ENCODE measurements at places on chromosomes 16 and 17. TPM values are rescaled to one million over a fixed set of nuclear protein-coding genes. Genes with fewer than 3 reads are reported as not detected.

TPSG1 gene
- total RNA-seq, result 3.4 TPM

- peak; percentile 59 for DNase-seq
Measured at GRCh38 chr16:48503779-48504178, 106.2 kb downstream of the N4BP1 start.

- peak; percentile 92 for DNase-seq
Measured at GRCh38 chr16:75265911-75266701, 14.7 kb upstream of the BCAR1 start.

GRCh38 chr16:79899716-79900115 lies 299.2 kb upstream of the MAF start:
- DNase-seq, result no peak

DNA sequence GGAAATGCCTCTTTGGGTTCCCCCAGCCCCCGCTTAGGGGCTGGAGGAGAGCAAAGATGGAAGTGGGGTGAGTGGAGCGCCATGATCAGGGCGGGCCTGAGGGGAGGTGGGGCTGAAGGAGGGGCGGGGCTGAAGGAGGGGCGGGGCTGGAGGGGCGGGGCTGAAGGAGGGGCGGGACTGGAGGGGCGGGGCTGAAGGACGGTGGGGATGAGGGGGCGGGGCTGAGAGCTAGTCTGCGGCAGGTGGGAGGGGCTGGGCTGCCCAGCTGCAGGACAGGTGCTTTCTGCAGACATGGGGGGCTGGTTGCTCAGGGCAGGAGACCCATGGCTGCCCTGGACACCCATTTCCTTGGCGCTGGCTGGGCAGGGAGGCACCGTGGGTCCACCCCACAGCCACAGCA lies 39.1 kb upstream of the PABPN1L start:
- no peak for DNase-seq

DNA sequence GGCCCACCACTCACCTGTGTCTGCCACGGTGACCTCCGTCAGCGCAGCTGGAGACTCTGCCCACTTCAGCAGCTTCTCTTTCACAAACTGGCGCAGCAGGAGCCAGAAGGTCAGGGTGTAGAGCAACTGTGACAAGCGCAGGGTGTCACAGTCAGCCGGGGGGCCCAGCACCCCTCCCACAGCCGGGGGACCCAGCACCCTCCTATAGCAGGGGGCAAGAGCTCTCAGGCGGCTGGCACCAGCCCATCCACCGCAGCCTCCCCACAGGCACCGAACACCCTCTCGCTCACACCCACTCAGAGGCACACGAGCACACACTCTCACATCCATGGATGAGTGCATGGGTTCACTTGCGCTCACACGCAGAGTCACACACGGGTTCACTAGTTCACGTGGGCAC lies 28.8 kb downstream of the CTU2 start:
- DNase-seq, result no peak

- DNase-seq, result peak; percentile 90
Measured at GRCh38 chr16:83826146-83826913, 18.6 kb downstream of the HSBP1 start.

DNA sequence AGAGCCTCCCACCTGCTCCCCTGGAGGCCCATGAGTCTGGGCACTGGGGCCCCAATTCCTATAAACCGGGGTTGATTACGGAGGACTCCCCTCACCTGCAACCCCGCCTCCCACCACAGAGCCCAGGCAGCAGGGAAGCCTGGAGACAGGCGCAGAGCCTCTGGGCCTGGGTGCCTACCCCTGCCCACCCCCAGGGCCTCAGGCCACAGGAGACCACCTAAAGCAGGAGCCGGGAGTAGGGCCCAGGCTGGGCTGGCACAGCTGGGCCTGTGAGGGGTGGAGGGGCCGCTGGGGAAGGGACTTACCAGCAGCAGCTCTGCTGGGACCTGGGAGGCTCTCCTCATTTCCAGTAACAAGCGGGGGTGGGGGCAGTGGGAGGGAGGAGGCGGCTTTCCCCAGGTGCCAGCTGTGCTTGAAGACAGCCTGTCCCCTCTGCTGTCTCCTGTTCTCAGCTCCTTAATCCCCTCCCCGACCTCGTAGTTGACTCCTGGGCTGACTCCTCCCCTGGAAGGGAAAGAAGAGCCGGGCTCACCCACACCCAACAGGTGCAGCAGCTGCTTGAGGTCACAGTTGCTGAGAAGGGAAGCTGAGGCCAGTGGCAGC lies 46.8 kb downstream of the TMEM235 start:
- peak; percentile 78 for DNase-seq

GRCh38 chr17:55757659-55758058 lies 6.8 kb downstream of the PCTP start:
- no peak for DNase-seq

DNA sequence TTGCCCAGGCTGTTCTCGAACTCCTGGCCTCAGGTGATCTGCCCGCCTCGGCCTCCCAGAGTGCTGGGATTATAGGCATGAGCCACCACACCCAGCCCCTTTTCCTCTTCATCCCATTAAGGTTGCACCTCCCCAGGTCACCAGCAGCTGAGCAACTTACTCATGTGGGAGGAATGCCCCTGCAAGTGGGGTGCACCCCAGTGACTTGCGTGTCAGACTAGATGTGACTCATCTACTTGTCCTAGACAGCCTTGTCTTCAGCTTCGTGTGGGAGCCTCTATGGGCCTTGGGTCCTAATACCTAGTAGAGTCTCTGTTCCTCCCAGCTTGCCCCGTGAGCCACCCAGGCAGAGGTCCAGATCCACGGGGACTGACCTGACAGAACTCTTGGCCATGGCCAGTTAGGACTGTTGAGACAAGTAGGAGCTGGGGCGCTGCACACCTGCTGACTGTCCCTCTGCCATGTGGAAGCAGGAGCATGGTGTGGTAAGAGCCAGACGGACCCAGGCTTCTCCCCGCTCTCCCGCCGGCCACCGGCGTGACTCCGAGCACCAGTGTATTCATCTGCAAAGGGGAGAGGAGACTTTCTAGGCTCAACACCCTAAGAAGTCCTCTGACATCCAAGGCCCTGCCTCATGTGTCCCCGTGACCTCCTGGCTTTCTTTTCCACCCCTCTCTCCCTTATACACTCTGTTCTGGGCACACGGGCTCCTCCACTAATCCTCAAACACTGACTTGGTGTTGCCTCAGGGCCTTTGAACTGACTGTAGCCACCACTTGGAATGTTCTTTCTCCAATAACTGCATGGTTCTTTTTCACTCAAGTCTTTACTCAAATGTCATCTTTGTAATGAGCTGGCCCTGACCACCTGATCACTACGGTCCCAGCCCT lies 11.6 kb upstream of the CBX4 start:
- DNase-seq, result no peak

DNA sequence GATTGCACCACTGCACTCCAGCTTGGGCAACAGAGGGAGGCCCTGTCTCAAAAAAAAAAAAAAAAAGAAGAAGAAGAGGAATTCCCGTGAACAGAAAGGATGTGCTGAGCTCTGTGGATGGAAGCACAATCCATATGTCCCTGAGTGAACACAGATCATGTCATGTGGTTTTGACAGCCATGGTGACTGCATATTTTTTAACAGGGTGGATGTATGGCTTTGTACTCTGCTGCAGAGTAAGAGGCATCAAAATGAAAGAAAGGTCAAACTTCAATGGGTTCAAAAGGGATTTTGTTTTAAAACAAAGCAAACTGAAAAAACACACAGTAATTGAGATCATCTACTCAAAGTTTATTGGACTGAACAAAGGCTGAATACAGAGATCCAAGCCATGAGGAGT lies 31.5 kb downstream of the MXRA7 start:
- no peak for DNase-seq

DNA sequence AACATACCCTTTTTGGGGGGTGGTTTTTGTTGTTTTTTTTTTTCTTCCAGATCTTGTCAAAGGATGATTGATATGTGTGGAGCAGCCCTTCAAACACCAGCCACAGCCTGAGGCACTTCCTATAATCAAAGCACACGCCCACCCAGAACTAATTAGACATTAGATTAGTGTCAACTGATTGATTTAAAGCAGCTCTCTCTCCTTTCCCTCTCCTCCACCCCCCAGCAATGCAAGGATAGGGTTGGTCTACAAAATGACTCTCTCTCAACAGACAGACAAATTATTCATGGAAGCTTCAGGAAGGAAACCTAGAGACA lies 250.3 kb upstream of the SOX9 start:
- DNase-seq, result no peak

- DNase-seq, result peak; percentile 69
Measured at GRCh38 chr16:79071424-79071823, 529.1 kb downstream of the MAF start.

GRCh38 chr17:15884731-15885130 lies 60.2 kb upstream of the ADORA2B start:
- no peak for DNase-seq

TMEM219 gene
- 127 TPM for total RNA-seq

DNA sequence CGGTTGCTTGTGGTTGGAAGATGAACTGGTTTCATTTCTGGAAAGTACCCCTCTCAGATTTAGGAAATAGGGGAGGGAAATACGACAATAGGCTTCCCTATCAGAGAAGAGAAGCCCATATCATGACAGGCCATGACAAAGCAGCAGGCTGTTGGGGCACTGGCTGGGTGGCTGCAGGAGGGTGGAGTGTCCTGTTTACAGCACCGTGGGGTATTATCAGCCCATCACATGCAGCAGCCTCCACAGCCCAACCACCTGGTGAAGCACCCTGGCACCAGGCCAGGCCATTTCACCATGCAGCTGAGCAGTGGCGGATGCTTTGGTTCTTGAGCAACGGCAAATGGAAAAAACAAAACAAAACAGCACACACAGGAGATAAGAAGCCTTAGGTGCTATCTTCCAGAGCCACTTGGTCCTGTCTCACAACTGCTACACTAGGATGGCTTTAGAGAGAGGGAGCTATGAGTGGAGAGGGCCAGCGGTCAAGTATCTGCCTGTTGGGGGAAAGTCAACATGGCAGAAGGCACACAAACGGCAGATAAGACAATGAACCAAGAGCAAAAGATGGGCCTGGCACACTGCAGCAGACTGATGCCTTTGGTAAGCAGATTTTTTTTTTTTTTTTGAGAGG lies 24.2 kb downstream of the FAM117A start:
- no peak for DNase-seq

DNA sequence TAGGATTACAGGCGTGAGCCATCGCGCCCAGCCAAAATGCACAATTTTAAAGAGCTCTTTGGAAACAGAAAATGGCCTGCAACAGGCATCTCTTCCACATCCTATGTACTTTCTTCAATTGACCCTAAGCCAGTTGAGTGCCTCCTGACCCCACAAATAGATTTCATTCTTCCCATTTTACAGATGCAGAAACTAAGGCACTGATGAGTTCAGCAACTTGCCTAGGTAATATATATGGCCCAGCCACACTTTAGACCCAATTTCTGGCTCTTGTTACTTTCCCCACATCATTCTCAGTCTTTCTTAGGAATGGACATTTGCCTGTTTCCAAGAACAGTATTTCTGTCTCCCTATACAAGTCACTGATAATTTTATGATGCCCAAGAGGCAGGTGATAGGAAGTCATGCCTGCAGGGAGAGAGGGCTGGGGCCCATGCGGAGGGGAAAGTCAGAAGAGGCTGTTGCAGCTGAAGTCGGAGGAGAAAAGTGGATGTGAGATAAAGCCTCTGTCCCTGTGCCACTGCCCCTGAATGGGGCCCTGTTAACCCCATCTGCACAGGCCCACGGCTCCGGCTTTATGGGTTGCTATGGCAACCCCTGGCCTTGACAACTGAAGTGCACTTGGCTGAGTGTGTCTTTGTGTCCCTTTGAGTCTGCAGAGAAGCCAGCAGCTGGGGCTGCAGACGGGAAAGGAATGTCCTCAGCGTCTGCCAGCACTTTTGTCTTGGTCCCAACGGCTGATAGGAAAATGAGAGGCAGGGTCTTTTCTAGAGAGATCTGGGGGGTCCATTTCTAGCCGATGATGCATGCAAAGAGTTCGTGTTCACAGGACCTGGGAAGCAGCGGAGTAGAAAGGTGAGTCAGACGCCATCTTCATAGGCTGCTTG lies 45.9 kb downstream of the ABAT start:
- peak; percentile 91 for DNase-seq

DNA sequence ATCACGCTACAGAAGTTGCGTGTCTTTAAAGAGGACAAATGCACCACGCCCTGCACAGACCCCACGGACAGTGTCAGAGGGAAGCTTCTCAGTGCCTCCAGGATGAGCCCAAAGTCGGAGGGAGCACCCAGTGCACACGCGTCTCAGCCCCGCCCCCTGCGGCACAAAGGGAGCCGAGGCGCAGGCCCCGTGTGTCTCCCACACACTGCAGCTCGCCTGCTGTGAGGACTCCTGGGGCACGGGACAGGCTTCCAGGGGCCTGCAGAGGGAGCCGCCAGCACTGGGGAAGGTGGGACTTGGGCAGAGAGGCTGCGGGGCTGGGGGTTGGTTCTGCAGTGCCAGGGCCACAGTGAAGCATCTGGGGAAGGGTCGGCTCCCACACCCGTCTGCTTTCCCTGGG lies 77.4 kb downstream of the LMF1 start:
- DNase-seq, result no peak

SCNN1G gene
- total RNA-seq, result 11.5 TPM

P2RX1 gene
- 11.2 TPM for total RNA-seq

DNA sequence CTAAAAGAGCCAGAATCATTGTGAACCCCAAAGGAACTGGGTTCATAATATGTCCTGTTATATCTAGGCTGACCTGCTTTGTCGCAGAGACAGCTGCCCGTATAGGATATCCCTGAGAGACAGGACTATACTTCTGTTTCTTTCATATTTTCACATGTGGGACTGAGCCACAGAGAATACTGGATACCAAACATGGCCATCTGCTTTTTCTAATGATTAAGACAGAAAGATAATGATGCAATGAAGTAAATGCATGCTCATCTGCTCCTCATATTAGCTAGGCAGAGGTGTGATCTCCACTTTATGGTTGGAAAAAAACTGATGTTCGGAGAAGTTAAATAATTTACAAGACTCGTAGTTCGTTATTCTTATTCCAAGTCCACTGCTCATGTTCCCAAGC lies 160.4 kb downstream of the AATF start:
- no peak for DNase-seq

ITGAD gene
- total RNA-seq, result 0.13 TPM

KRTAP3-1 gene
- not detected for total RNA-seq

DNA sequence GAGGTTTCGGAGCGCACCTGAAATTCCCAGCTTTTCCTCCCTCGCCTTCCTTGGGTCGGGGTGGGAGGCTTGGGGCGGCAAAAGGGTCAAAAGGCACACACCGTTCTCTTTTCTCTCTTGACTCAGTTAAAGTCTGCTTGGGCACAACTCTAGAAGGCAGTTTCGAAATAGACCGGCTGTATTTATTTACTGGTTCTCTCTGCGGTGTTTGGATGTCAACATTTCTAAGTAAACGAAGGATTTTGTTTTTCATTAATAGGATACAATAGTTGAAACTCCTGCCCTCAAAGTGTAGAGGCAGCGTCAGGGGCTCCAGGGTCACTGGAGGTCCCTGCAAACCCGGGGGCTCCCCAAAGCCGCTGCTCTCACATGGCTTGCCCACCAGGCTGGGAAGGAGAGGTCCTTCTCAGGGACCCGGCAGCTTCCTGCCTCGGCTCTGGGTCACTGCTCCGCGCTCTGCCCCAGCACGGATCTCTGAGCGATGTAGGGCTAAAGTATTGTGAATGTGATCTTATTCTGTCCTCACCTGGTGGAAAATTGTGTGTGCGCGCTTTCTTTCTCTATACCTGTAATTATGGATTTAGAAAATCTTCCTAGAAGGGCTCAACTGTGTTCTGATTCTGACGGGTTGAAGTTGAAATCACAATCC lies 952 bp downstream of the BMERB1 start:
- DNase-seq, result no peak
